Ureter (tissue), 1 donor: ENCODE measurements at places on chromosomes 6 and 20.
A peak's percentile ranks its signal among the peaks of the same experiment; 100 is the strongest.

- no peak for DNase-seq
Measured at GRCh38 chr6:124753562-124754105, 208.6 kb upstream of the RNF217 start.

DNA sequence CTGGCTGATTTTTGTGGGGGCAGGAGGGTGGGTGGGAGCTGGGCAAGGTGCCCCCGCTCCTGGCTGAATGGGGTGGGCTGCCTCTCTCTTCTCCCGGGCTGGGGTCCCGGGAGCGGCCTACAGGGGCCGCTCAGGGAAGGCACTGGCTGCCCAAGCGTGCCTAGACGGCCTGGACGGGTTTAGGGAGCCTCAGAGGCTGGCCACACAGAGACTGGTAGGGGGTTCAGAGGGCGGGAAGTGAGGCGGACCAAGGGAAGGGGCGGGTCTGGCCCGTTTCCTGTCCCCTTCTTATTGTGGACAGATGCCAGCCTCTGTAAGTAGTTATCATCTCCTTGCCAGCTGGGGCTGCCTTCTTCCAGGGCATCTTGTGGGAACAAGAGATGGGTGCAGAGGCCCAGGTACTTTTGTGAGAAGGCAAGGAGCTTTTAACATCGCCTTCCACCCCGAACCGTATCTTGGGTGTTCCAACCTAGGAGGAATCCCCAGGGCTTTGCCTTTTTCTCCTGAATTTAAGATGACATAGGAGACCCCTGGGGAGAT lies 437 bp downstream of the CD40 start:
- DNase-seq, result peak; percentile 52

DNA sequence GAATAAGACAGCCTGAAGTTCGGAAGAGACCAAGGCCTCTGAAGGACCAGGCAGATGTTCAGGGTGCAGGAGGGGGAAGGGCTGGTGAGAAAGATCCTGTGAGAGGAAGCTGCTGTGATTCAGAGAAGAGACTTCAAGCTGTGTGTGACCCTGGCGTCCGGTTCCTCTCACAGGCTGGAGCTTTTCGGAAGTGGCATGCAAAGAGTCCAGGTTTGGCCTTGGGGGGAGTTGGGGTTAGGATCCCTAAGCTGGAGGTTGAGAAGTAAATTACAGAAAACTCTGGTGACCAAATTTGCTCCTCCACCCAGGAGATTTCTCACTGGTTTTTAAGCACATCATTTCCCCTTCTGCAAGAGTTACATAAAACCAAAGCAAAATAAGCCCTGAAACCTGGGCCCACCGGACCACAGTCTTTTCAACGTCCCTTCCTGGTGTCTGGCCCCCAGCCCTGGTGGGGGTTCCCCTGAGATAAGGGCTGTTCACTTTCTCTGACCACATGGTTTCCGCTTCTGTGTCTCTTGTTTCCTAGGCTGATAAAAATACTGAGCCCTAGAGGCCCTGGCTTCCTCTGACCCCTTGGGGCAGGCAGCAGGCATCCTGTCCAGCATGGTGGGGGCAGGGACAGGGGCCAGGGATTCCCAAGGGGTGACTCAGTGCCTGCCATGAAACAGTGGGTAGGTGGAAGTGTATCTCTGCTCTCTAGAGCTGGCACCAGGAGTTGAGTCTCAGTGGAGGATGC lies 12.0 kb upstream of the LTA start:
- DNase-seq, result no peak

DNA sequence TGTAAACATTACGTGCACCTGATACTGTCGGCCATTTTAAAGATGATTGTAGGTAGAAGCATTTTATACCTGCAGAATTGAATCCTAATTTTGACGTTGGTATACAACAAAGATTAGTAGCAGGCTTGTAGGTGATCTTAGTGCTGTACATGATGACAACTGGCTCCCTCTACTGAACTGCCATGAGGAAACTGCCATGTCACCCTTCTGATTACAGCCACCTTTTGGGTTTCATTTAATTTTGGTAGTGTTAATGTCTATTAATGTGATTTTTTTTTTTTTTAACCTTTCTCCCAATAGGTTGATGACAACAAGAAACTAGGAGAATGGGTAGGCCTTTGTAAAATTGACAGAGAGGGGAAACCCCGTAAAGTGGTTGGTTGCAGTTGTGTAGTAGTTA lies 2.3 kb downstream of the RPS12 start:
- no peak for DNase-seq

GRCh38 chr6:64912966-64913365 lies 794.1 kb downstream of the EYS start:
- no peak for DNase-seq

GRCh38 chr20:10806539-10806938 lies 132.7 kb upstream of the JAG1 start:
- no peak for DNase-seq

DNA sequence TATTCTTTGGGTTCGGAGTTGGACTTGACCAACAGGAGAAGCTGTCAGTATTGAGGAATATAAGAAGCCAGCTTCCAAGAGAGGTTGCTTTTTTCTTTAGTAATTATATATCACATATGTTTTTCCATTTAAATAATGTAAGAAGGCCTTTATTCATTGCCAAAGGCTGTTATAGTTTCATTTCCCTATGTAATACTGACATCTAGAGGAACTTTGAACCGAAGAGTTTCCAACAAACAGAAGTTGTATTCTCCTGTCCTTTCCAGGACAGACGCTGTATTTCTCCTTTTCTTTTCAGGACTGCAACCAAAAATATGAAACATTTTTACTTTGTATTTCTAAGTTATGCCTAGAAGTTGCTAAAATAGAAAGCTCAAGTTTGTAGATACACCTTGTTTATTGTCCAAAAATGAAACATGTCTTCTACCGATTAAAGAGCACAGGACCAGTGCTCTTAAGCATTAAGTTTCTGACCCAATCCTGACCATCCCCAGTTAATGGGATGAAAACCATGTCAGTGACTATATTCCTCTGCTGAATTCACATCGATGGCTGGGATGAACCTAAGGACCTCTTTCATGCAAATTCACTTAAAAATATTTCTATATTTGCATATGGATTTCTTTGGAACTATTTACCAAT lies 55.1 kb downstream of the MYLK4 start:
- no peak for DNase-seq

GRCh38 chr6:31225735-31226134 lies 46.2 kb downstream of the HLA-C start:
- no peak for DNase-seq
